A549 treated with DMSO at 1 μM for 4 hours (cell line): ENCODE measurements at places on chromosomes 3 and 15. TPM values are rescaled to one million over a fixed set of nuclear protein-coding genes. Genes with fewer than 3 reads are reported as not detected.

Gene RNF111
- 22.1 to 29.6 TPM (median 26.6 TPM) in 5 replicates for total RNA-seq

Gene ZNF662
- total RNA-seq = not detected in 5 replicates

Gene EIF2B5
- total RNA-seq = 26.5 to 31.2 TPM (median 30.9 TPM) in 5 replicates

Gene FAM81A
- total RNA-seq = 10.4 to 17.3 TPM (median 13.9 TPM) in 5 replicates

Gene BCHE
- 1.1 to 1.2 TPM (median 1.1 TPM) in 5 replicates for total RNA-seq

Gene NPAP1
- not detected in 5 replicates for total RNA-seq

Gene REC114
- not detected in 5 replicates for total RNA-seq

Gene IFRD2
- 75.3 to 98.9 TPM (median 94.1 TPM) in 5 replicates for total RNA-seq

Gene PEX5L
- total RNA-seq = 0.01 TPM in 1 of 5 replicates, not detected in the others

Gene BFSP2
- total RNA-seq = not detected in 5 replicates
